ENCODE measurements at places on chromosomes 7 and 10. TPM values are rescaled to one million over a fixed set of nuclear protein-coding genes. Genes with fewer than 3 reads are reported as not detected.

The DGKB gene
- total RNA-seq = not detected

The TLX1 gene
- not detected for total RNA-seq

The SHTN1 gene
- total RNA-seq = 0.08 TPM

The PALS2 gene
- total RNA-seq = 38.5 TPM

The ELMO1 gene
- total RNA-seq = 74.4 TPM

The LRRC61 gene
- 23.5 TPM for total RNA-seq

The ZNF248 gene
- total RNA-seq = 5.5 TPM

The TMEM248 gene
- total RNA-seq = 80.3 TPM

The HKDC1 gene
- total RNA-seq = not detected

The KIF11 gene
- total RNA-seq = 55.0 TPM

The ANKRD1 gene
- total RNA-seq = not detected

The OR2A1 gene
- not detected for total RNA-seq

The FANK1 gene
- 1.1 TPM for total RNA-seq

The HOXA10 gene
- not detected for total RNA-seq

The WEE2 gene
- not detected for total RNA-seq

The AGR2 gene
- total RNA-seq = not detected

The NANOS1 gene
- not detected for total RNA-seq

The MCM10 gene
- total RNA-seq = 89.3 TPM

The BMPER gene
- total RNA-seq = not detected

The GFRA1 gene
- not detected for total RNA-seq

The ZNF467 gene
- total RNA-seq = 0.21 TPM

The CLCN1 gene
- total RNA-seq = not detected

The CRHR2 gene
- total RNA-seq = not detected

The CREB5 gene
- total RNA-seq = 2.4 TPM

The PTPRE gene
- total RNA-seq = 21.9 TPM

The GIMAP2 gene
- 41.2 TPM for total RNA-seq

The FRA10AC1 gene
- 13.9 TPM for total RNA-seq

The NPVF gene
- total RNA-seq = not detected

The CCAR1 gene
- total RNA-seq = 118 TPM

The UCN3 gene
- total RNA-seq = not detected

The DKK1 gene
- total RNA-seq = not detected

The CPA2 gene
- not detected for total RNA-seq

The ZNF365 gene
- total RNA-seq = not detected

The GCC1 gene
- 16.9 TPM for total RNA-seq

The INA gene
- total RNA-seq = 0.38 TPM

The ITPRID1 gene
- total RNA-seq = not detected

The NAT16 gene
- total RNA-seq = not detected

The GPNMB gene
- 1.9 TPM for total RNA-seq

The LAMB1 gene
- 0.32 TPM for total RNA-seq

The WASL gene
- total RNA-seq = 5.5 TPM

The EEF1AKMT2 gene
- total RNA-seq = 19.3 TPM
